Dermis microvascular lymphatic vessel endothelial cell (primary cell): ENCODE measurements at places on chromosomes 7 and 10.

- no peak for DNase-seq
Observed at GRCh38 chr7:125084196-125084595, 154.6 kb upstream of the POT1 start.

DNA sequence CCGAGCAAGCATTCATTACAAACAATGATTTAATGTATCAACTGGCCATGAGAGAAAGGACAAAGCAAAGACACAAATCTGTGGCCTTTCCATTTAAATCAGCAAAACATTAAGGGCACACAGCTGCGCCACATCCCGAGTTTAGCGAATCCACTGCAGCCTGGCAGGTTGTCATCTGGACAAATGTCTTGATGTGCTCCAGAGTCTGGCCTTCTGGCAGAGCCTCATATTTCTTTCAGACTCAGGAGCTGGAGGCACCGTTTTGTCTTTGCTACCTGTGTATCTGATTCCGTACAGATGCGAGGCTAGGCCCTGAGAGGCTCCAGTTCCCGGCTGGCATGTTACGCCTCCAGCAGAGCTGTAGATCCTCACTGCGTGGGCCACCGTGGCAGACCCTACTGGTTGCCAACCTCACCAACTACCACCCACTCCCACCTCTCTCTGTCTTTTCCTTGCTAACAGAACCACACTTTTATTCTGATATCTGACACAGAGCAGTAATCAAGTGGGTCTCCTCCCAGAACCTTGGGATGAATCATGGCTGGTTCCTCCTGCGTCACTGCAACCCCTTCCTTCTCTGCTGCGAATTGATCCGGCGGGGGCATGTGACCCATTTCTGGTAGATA is 40.9 kb upstream of the EFCAB10 start:
- no peak for DNase-seq

- DNase-seq, result no peak
Observed at GRCh38 chr7:117262546-117262945, 60.3 kb downstream of the WNT2 start.

GRCh38 chr7:95365151-95365550 is 31.0 kb downstream of the PON3 start:
- no peak for DNase-seq

DNA sequence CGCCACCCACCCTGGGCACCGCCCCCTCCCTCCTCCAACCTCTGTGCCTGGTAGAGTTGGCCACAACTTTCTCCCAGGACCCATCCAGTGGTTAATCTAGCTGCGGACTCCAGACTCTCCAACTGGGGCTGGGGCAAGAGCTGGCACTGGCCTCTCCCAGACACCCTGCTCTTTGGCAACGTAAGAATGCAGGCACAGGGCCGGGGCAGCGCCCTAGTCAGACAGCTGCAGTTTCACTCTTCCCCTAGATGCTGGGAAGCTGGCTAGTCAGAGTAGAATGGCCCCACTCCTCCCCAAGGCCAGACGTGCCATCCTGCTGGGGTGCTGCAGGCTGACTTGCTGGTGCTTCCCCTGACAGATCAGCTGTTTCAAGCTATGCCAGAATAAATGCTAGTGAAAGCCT is 22.1 kb downstream of the HSPA12A start:
- DNase-seq, result no peak

GRCh38 chr7:114302858-114303257 is 111.8 kb upstream of the FOXP2 start:
- no peak for DNase-seq

DNA sequence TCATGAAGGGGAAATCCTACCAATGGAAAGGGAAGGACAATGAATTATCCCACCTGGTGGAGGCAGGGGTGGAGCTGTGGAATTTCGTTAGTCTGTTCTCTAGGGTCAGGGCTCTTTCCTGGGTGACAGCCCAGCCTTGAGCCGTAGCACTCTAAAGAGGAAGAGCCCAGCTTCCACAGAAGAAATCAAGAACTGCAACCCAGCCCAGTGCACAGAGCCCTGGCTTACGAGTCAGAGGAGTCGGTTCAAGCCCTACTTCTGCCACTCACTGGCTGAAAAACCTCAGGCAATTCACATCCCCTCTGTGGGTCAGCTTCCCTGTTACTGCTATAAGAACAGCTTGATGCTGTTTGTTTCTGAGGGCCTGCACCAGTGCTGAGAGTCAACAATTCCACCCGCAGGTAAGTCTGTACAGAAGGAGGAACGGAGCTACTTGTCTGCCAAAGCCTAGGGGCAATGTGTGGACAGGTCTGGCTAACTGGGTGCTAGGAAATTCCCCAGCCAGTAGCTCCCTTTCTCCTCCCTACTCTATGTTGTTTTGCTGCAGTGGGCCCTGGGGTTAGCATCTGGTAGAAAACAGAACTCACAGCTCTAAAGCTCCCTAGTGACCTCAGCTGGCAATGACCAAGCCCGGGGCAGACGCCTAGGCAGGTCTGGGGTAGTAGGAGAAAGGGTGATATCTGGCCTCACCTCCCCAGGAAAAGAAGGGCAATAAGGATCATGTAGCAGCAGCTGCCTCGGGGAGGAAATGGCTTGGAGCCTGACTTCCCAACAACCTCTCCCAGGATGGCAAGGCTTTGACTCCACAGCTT is 3.3 kb downstream of the AVPI1 start:
- no peak for DNase-seq

- no peak for DNase-seq
Observed at GRCh38 chr10:58667658-58668310, 155.1 kb downstream of the BICC1 start.

GRCh38 chr10:12922117-12922900 is 79.2 kb downstream of the CCDC3 start:
- DNase-seq, result no peak

DNA sequence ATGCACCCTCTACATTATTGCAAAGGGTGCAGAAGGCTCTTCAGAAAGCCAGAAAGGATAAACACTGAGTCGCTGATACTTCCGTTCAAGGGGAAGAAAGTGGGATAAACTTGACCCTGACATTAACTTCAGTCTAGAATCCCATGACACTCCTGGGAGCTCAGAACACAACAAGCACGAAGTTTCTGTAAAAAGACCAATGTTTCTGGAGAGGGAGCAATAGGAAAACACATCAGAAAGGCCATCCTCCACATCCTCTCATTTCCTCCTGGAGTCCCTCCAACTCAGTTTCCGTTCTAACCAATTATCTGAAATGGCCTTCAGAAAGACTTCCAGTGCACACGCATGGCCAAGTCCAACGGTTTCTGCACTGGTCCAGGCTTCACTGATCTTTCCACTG is 113.5 kb downstream of the SORBS1 start:
- DNase-seq, result peak; percentile 81

DNA sequence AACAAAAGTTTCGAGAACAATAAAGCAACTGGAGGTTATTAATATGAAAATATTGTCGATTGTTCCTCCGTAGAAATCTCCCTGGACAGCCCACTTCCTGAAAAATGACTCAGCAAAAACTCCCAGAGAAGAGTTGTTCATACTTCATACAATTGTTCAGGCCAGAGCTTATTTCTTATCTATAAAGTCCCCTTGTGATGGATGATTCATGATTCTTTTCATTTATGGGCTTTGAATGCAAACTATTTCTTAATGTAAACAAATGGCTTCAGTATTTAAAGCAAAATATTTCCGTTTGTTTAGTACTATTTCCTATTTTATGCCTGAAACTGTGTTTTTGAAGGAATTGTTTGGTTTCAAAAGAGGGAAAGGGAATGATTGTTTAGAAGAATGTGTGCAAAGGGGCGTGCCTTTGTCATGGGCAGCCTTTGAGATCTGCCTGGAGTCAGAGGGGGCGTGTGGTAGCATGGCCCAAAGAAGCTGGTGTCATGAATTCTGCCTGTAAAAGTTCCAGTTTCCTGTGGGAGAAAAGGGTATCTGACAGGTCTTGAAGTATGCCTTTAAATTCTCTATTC is 26.2 kb upstream of the EXOC6 start:
- peak; percentile 78 for DNase-seq

DNA sequence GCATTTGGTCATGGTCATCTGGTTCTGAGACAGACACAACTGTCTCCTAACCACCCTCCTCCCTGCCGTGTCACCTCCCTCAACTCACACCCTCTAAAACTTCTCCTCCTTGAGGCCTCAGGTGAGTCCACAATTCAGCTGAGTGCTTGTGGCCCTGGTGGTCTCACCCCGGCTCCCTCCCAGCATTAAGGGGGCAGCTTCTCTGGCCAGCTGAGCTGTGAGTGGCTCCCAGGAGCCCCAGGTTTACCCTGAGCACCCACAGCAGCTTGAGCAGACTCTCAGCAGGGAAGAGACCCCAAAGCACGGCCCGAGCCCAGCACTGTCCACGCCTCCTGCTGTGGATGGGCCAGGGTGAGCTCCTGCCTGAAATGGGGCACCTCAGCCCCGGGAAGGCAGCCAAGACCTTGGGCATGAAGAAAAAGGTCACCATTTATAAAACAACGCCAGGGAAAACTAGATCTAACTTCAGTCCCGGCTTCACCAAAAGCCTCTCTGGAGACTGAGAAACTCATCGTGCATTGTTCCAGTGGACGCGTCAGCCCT is 201.2 kb downstream of the TCERG1L start:
- DNase-seq, result no peak

GRCh38 chr10:122264931-122265330 is 6.2 kb upstream of the BTBD16 start:
- no peak for DNase-seq

- DNase-seq, result no peak
Observed at GRCh38 chr7:141920281-141920680, 4.1 kb downstream of the OR9A4 start.

DNA sequence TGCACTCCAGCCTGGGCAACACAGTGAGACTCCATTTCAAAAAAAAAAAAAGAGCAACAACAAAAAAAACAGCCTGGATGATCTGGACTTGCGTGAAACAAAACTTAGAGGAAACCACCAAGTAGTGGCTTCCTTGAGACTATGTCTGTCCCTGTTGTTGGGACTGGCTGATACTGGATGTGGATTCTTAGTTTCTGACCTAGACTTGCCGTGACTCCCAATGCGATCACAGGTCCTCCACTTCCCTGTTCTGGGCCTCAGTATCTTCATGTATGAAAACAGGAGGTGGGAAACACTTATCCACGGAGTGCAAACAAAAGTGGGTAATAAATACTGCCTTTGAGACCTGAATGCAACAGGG is 125.7 kb downstream of the PRPF18 start:
- no peak for DNase-seq

DNA sequence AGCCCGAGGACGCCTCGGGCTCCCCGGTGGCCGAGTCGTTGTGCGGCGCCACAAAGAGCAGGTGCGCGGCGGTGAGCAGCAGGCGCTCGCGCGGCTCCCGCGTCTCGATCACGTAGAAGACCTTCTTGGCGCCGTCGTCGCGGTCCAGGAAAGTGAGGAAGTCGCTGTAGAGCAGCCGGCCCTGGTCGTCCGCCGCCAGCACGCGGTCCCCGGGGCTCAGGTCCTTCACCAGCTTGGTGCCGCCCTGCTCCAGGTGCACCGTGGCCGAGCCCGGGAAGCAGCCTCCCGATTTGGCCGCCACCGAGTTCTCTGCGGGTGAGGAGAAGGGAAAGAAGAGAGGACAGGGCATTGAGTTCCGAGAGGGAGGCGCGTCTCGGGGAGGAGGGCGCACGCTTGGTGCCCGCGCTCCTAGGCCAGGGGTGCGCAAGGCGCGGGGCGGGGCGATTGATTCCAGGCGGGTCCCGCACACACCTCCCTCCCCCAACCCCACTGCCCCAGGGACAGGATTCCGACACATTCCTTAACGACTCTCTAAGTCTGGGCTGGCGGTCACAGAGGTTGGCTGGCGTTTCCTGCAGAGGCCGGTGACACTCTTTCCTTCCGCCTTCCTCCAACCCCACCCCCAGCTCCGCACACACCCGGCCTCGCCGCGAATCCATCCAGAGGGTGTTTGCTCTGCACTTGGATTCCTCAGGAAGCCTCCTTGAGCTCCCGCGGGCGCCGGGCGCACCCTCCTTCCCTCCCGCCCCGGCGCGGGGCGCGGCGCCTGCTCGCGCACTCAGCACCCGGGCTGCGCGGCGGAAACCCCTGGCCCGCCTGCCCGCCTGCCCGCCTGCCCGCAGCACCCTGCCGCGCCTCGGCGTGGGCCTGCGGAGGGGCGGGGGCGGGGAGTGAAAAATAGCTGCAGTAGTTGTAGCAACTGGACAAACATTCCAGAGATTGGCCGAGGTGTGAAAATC is 8.6 kb downstream of the SHH start:
- DNase-seq, result no peak

DNA sequence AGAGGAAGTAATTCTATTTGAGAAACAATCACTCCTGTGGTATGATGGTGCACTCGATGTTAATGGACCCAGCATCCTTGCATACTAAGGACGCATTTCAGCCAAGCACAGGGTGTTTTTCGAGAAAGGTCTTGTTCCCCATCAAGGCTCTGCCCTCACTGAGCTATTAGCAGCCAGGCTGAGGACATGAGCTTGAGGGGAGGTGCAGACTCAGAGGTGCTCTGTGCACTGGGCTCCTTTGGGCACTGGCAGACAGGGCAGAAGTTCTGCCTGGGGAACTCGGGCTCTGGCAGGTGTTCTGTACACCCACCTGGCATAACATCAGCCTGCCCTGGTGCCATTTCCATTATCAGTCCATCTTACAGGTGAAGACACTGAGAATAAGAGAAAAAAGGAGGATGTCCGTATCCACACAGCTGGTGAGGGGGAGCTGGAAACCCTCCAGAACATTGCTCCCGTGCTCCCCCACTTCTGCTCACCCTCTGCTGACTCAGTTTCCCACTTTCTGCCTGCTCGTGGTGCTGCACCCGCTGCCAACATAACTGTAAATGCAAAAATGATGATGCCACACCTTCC is 92.7 kb upstream of the RET start:
- DNase-seq, result no peak

DNA sequence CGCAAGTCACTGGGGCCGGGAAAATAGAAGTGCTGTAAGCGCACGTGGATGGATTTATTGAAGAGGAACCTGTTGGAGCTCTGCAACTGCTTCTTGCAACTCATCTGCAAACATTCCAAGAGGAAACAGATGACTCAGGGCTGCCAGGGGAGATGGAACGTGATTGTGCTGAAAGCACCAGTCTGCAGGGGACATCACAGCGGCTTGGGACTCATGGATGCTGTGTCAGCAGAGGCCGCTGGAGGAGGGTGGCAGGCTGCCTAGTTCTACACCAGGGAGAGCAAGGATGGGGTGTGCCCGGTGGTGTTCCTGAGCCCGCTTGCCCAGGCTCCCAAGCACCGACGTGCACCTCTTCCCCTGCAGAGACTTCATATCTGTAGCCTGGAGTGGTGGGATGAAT is 515.7 kb downstream of the TCERG1L start:
- no peak for DNase-seq

DNA sequence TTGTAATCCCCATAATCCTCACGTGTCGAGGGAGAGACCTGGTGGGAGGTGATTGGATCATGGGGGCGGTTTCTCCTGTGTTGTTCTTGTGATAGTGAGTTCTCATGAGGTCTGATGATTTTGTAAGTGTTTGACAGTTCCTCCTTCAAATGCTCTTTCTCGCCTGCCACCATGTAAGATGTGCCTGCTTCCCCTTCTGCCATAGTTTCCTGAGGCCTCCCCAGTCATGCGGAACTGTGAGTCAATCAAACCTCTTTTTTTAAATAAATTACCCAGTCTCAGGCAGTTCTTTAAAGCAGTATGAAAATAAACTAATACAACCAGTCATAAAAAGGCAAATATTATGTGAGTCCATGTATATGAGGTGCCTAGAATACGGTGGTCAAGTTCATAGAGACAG is 87.5 kb downstream of the FRMD4A start:
- no peak for DNase-seq
